Urinary bladder (tissue), 4 donors: ENCODE measurements at places on chromosomes 3 and 15. TPM values are rescaled to one million over a fixed set of nuclear protein-coding genes. Genes with fewer than 3 reads are reported as not detected.

GRCh38 chr3:882533-882932, 210.3 kb upstream of the CNTN6 start:
- no peak for DNase-seq

DNA sequence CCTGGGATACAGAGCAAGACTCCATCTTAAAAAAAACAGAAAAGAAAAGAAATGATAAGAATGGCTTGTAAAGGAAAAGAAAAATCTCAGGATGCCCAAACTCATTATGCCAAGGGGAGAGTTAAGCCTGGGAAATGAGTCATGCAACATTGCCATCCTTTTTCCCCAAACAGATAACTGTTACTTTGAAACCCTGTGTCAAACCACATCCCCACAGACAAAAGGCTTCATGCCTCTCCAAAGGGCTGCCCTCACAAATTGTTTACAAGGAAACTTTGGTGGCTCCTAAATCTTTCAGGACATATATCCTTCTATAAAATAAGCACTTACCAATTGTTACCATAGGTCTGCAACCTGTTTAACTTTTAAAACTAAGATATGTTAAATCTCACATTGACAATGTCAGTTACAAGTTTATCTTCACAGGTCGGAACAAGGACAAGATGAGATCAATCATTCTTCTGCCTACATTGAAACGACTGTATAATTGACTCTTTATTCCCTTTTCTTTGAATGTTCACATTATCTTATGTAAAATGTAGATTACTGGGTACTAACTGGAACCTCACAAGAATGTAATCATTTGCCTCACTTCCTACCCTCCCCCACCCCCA, 18.6 kb upstream of the SENP7 start:
- DNase-seq: no peak

GRCh38 chr15:53453253-53454105, 306.0 kb downstream of the WDR72 start:
- DNase-seq: no peak

DNA sequence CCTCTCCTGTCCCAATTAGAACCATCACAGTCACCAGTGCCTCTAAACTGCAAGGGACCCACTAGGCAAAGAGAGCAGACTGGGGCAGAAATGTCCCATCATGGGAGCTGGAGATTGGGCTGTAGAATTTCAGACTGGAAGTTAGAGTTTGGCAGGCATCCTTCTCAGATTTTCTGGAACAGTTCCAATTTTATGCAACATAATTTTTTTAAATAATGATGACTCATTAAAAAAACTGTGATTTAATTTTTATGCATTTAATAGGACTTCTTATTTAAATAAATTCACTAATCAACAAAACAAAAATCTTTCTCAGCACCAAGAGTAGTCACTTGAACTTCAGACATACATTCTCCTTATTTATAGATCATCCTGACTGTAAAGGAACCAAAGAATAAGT, 84.6 kb upstream of the SLC7A14 start:
- DNase-seq: no peak

The ZNF502 gene
- 15.0 TPM for total RNA-seq

- DNase-seq: no peak
Measured at GRCh38 chr15:59879506-59880265, 124.4 kb upstream of the FOXB1 start.

The CCR9 gene
- total RNA-seq: not detected

DNA sequence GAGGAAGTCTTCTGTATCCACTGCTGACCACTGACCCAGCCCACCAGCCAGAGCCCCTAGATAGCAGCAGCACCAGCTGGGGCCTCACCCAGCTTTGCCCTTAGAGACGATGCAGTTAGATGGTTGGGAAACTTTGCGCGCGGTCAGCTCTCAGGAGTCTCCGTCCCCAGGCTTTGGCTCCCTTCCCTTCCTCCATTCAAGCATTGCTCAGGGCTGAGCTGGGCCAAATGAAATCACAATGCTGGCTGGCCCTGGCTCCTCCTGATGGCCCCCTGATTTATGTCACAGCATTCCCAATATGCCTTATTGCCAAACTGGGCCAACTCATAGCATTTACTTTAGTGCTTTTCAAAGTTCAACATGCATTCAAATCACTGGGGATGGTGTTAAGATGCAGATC, 34.6 kb upstream of the RHCG start:
- DNase-seq: no peak

DNA sequence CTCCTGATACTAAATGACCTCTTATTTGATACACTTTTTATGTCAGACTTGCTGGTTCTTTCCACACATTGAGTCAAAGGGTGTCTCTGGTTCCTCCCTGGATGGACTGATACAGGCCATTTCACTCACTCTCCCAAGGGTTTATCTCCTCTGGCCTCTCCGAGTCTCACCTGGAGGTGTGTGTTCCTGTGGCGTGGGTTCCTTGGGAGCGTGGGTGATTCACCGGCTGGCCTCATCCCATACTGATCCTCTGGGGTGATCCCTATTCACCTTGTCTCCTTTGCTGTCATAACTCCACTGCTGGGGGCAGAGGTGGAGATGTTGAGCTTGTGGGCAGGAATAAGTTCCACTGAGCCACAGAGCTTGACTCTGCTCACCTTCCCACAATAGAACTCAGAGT, 61.1 kb downstream of the ST6GAL1 start:
- no peak for DNase-seq

DNA sequence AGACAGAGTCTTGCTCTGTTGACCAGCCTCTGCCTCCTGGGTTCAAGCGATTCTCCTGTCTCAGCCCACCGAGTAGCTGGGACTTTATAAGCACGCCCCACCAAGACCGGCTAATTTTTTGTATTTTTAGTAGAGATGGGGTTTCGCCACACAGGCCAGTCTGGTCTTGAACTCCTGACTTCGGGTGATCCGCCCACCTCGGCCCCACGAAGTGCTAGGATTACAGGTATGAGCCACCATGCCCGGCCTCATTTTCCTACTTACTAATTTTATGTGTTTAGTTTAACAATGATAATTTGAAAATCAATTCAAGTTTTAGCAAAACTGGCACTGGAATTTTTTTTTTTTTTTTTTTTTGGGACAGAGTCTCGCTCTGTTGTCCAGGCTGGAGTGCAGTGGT, 336.5 kb downstream of the LPP start:
- no peak for DNase-seq

- DNase-seq: no peak
Measured at GRCh38 chr3:88408935-88409334, 259.2 kb downstream of the C3orf38 start.

DNA sequence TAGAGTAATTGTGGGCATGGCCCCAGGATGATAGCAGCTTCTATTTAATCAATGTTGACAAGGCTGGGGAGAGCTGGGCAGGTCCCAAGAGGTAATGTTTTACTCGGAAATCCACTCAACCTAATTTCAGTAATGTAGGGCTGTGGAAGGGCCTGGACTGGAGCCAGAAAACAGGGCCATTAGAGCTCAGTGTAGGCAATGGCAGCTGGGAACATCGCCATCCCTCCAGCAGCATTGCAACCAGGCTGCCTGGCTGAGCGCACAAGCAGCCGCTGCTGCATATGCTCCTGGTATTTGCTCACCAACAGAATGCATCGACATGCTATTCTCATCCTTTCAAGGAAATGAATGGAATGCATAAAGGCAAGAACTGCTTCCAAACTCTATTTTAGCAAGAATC, 90.0 kb downstream of the GAP43 start:
- no peak for DNase-seq

DNA sequence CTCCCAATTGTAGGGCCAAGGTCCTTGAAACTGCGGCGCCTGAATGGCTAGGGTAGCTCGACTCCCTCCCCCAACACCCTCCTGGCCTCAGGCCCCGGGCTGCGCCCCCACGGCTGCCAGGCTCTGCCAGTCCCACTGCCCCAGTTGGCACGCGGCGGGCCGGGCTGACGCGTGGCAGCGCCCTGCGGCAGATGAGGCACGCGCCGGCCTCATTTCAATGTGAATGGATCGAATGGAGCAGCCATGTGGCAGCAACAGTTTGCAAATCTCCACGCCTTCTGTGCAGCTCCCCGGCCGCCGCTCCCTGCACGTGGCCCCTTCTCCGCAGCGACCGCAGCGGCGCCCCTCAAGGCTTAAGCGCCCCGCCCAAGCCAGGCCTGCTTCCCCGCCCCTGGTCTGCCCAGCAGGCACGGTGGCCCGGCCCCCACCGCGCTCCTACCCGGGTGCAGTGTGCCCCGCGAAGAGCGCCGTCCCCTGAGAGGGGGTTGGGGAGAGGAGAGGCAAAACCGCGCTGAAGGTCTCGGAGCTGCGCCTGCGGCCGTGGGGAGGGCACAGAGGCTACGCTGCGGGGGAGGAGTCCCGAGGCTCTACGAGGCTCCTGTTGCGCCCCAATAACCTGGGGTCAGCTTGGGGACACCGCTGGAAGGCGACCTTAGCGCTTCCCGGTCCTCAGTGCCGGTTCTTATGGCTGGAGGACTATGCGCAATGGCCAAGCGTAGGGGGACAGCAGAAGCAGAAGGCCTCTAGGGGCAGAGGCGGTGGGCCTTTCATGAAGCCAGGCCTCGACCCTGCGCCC, 3.1 kb upstream of the DLL4 start:
- no peak for DNase-seq

DNA sequence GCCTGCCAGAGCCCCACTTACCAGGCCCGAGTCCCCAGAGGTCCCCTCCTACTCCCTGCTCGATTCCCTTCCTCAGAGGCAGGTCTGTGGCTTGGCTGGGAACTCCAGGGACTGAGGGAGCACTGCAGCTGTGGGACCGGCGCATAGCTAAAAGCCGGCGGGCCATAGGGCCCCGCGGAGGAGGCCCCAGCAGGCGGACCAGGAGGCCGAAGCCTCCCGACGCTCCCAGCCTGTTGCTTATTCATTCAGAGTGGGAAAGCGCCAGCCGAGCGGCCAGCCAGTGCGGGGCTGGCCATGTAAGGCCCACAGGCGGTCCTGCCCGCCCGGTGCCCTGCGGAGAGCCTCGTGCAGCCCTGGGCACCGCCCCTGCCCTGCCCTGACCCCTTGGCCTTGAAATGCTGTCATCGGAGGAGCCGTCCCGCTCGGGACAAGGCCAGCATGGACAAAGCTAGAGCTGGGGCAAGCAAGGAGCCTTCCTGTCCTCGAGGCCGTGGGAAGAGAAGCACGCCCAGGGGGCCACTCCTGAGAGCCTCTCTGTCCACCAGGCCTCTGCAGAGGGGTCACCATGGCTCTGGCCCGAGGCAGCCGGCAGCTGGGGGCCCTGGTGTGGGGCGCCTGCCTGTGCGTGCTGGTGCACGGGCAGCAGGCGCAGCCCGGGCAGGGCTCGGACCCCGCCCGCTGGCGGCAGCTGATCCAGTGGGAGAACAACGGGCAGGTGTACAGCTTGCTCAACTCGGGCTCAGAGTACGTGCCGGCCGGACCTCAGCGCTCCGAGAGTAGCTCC, at the start of gene LOXL1:
Gene LOXL1, plus strand, starts transcription at position 244 of the 784 bp plus-strand sequence. Its CDS starts 322 bp downstream, at position 566.
- no peak for DNase-seq

- DNase-seq: no peak
Measured at GRCh38 chr15:101124731-101125451, 127.0 kb downstream of the CHSY1 start.

- DNase-seq: no peak
Measured at GRCh38 chr3:99711351-99711750, 73.0 kb downstream of the COL8A1 start.

GRCh38 chr3:174295306-174296092, 563.6 kb upstream of the NAALADL2 start:
- DNase-seq: no peak

The CFAP100 gene
- not detected for total RNA-seq
